ENCODE measurements at places on chromosomes 5 and 9.

- no peak for DNase-seq
These were observed 93.7 kb downstream of the C9orf152 start for GRCh38 chr9:110114086-110114858.

GRCh38 chr9:31347082-31347617 lies 1037.3 kb upstream of the ACO1 start:
- DNase-seq = peak; percentile 62

- DNase-seq = no peak
These were observed 9.5 kb upstream of the QRFP start for GRCh38 chr9:130905902-130906734.

- no peak for DNase-seq
These were observed 814 bp downstream of the KIF12 start for GRCh38 chr9:114098021-114098935.

GRCh38 chr9:68685770-68686169 lies 19.3 kb upstream of the PIP5K1B start:
- DNase-seq = peak; percentile 36

DNA sequence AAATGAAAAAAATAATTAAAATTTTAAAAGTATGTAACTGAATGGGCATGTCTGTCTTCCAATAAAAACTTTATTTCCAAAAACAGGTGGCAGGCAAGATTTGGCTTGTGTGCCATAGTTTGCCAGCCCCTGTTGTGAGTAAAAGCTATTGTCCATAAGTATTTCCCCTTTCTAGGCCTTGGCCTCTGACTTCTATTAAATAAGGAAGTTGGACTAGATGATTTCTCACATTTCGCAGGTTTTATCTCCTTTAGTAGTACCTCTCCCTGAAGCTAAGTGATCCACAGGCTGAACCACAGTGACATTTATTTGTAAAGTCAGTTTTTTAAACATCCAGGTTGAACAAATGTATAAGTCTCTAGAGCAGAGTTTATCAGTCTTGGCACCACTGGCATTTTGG lies 41.3 kb downstream of the RECK start:
- DNase-seq = peak; percentile 27

GRCh38 chr5:29939988-29940387 lies 1253.5 kb upstream of the CDH6 start:
- no peak for DNase-seq

DNA sequence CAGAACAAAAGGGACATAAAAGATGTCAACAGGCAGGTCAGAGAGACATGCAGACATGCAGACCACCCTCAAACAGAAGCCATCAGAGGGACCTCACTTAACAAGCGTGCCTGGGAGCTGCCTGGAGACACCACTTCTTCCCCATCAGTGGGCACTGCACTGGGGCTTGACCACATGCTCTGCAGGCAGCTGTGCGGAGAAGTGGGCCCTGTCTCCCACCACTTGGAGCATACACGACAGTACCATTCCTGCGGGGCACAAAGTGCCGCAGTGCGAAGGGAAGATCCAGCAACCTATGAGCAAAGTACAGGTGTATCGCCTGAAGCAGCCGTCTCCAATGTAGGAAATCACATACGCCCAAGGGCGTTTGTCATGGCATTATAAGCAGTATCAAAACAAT lies 150.5 kb upstream of the FOXD4L5 start:
- DNase-seq = no peak

DNA sequence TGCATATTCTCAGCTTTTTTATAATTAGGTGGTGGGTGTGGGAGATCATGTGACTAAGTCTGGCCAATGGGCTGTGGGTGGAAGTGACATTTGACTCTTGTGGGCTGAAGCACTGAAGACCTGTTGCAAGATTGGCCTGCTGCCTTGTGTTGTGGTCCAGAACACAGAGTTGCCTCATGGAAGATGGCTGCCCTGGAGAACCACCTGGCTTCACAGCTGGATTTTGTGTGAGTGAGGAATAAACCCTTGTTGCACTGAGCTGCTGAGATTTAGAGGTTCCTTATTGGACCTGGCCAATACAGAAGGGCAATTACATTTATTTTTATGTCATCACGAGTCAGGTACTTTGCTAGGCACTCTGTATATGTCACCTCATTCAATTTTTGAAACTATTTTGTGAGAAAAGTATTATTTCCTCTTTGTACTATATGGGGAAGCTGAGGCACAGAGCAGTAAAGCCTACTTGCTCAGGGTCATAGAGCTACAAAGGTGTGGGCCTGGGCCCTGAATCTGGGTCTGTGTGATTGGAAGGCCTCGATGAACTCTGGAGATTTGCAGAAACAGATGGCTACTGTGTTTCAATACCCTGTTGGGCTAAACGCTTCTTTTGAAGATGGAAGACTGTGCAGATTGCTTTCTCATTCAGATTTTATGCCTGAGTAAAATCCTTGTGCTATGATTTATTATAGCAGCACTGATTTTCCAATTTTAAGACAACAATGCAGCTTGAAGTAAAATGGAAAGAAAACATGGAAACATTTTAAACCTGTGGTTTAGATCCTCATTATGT lies 71.2 kb upstream of the TBC1D2 start:
- DNase-seq = peak; percentile 52

DNA sequence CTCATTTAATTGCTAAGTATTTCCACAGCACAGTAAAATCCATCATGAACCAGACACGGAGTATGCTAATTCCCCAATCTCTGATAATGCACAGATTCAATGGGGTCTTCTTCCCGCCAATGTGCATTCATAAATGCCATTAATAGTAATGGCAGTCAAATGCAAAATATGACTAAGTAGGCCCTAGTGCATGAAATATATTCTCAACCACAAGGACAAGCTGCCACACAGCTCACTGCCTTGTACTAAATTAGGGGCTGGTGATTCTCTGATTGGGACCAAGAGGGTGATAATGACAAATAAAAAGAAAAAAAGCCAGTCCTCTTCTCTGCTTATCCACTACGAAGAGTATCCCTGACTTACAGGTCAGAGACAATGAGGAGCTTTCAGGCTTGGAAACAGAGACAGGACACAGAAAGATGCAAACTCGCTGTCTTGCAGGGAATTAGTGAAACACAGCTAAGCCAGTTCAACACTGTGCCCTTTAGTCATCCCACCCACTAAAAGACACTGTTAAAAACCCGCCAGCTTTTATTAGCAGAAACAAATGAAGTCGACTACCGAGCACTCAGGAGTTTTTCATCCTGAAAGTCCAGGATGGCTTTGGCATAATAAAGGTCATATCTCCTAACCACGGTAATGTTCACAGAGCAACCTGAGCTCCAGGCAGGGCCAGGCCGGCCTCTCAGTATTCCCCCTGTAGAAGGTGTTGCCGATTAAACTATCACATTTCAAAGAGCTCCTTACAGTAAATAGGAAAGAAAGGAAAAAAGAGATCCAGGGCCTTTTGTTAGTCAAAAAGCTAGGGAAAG lies 148.1 kb downstream of the EBF1 start:
- no peak for DNase-seq

- DNase-seq = no peak
These were observed 832.7 kb upstream of the ZNF608 start for GRCh38 chr5:125579182-125579581.

GRCh38 chr5:60843386-60843935 lies 608 bp downstream of the ELOVL7 start:
- DNase-seq = no peak

GRCh38 chr5:137332296-137332695 lies 166.8 kb downstream of the SPOCK1 start:
- no peak for DNase-seq

- no peak for DNase-seq
These were observed 33.5 kb upstream of the CKS2 start for GRCh38 chr9:89277454-89277853.

GRCh38 chr5:79547982-79548381 lies 34.0 kb upstream of the HOMER1 start:
- DNase-seq = no peak

GRCh38 chr9:5718296-5719032 lies 89.6 kb downstream of the RIC1 start:
- DNase-seq = no peak

GRCh38 chr9:16030528-16031185 lies 477.8 kb downstream of the CCDC171 start:
- DNase-seq = peak; percentile 96

DNA sequence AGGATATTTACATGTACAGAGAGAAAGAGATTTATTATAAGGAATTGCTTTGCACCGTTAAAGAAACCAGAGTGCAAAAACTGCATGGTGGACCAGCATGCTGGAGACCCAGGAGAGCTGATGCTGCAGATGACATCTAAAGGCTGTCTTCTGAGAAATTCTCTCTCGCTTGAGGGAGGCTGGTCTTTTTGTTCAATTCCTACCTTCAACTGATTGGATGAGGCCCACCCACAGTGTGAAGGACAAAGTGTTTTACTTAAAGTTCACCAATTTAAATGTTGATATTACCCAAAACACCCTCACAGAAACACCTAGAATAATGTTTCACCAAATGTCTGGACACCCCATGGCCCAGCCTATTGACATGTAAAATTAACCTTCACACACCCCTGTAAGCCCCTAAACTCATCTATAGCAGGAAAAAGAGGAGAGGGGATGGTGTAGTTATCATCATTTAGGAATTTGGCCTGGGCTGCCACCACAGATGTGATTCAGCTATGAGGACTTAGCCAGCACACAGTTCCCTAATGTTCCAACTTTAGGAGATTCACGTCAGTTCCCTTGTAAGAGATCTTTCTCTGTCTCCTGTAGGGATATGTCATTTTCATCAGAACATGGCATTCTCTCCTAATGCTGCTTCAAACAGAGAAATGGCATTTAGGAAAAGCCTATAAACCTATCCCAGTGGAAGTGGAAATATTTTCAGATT lies 358.2 kb upstream of the TLE4 start:
- DNase-seq = no peak

- peak; percentile 52 for DNase-seq
These were observed 229.7 kb downstream of the MRPS30 start for GRCh38 chr5:45038366-45038987.

GRCh38 chr9:19689328-19690101 lies 99.3 kb downstream of the SLC24A2 start:
- DNase-seq = no peak

GRCh38 chr9:7542693-7543092 lies 256.9 kb downstream of the DMAC1 start:
- DNase-seq = no peak

- no peak for DNase-seq
These were observed 541 bp upstream of the TBCA start for GRCh38 chr5:77776554-77777206.

DNA sequence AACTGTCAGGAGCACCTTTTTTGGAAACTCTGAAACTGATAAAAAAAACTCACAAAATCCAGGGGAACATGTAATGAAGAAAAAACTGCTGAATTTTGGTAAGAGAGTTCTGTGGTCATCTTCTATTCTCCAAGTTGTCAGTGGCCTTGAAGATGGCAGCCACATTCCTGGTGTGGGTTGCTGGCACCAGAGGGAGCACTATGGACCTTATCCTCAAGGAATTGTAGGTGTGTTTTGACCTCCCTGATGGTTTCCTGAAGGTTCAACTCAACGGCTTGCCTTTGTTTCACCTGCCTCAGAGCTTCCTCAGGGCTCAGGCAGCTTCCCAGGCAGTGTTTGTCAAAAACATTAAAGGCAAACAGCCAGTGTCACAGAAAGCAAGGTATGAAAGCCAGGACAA lies 2.2 kb upstream of the SLC38A9 start:
- no peak for DNase-seq

GRCh38 chr5:176994460-176995121 lies 12.0 kb downstream of the UIMC1 start:
- peak; percentile 98 for DNase-seq

DNA sequence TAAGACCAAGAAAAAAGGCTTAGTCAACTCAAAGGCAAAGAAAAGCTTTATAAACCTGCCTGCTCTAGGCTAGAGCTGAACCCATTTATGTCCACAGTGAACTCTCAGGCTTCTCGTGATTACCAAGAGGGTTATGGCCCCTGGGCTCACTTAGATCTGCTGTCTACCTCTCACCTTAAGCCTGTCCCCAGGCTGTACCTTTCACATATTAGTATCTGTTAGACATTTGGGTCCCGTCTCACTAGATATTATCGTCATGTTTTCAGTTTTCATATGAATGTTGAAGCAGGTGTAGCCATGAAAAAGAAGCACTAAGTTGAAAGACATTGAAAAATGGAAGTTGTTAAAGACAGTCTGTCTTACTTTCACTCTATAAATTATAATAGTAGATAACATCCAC lies 75.2 kb upstream of the COX7C start:
- no peak for DNase-seq

GRCh38 chr9:89536600-89536999 lies 38.7 kb upstream of the SEMA4D start:
- peak; percentile 47 for DNase-seq

GRCh38 chr5:139108063-139108824 lies 89.9 kb downstream of the SIL1 start:
- DNase-seq = no peak

DNA sequence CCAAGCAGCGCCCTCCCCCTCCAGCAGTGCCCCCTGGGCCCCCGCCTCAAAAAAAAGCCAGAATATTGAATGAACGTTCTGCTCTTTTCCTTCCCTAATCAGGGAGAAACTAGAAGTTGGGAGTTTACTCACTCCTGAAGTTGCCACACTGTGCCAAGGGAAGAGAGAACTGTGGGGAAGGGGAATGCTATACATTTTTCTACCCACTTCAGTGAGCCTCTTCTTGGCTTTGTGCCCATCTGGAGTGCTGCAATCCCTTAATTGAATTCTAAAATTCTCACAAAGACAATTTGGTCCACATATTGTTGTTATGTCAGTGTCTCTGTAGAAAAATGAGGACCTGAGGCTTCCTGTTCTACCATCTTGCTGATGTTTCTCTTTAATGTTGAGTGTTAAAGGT lies 443.7 kb downstream of the DIRAS2 start:
- peak; percentile 8 for DNase-seq

DNA sequence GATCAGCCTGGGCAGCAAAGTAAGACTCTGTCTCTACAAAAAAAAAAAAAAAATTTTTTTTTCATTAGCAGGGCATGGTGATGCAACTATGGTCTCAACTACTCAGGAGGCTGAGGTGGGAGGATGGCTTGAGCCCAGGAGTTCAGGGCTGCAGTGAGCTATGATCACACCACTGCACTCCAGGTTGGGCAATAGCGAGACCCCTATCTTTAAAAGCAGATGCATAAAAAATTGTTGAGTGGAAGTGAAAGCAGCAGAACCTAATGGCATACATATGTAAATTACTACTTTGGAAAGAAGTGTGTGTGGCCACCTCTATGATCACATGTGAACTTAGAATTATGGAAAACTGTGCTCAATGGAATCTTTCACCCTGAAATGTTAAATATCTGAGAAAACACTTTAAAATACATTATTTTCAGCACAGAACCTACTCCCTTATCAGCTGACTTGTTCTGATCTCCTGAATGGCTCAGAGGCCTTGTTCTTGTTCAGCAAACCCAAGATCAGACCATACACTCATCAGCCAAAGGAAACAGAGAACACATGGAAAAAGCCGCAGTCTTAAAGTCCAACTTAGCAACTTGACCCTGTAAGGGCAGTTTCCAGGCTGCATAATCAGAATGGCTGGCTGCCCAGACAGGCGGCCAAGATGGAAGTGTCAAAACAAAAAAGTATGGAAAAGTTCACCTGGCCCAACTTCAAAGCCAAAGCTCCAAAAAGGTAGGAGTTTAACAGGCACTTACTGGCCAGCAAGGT lies 56.5 kb downstream of the SIL1 start:
- peak; percentile 54 for DNase-seq

All from NB4 (cell line).